Renal cortex interstitium (tissue), 15 donors: ENCODE measurements at places on chromosomes 5 and 9.
A peak's percentile ranks its signal among the peaks of the same experiment; 100 is the strongest.

DNA sequence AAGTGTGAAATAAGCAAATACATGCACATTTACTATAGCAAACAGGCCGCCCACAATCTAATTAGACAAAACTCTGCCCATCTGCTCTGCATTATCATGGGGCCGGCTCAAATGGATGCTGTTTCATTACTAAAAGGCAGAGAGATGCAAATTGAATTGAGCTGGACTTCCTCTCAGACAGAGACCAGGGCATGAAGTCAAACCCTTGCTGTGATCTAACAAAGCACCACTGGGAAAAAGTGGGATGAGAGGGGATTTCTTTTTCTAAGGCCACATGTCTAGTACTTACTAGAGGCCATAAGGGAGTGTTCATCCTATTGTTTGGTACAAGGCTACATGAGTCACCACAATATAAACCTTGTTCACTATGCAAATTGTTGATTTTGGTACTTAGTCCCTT is 614.7 kb downstream of the ISL1 start:
- no peak for DNase-seq

DNA sequence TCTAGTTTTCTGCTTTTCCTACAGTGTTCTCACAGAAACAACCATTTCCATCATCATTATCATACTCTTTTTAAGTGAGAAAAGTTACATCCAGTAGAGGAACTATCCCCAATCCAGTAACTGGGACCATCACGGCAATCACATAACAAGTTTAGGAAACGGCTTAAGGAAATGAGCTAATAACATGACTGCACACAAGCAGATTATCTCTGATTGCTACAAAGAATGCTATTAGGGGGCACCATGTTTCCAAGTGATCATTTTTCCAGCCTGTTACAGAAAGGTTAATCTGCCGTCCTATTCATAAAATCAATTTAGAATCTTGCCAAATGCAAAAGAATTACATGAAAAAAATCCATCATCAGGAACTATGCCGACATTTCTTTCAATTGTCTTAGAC is 94.6 kb downstream of the EFNA5 start:
- DNase-seq, result no peak

- no peak for DNase-seq
These were observed 94.1 kb upstream of the ADAMTS2 start for GRCh38 chr5:179439181-179439985.

GRCh38 chr9:79610019-79610631 is 38.4 kb downstream of the TLE4 start:
- peak; percentile 48 for DNase-seq

DNA sequence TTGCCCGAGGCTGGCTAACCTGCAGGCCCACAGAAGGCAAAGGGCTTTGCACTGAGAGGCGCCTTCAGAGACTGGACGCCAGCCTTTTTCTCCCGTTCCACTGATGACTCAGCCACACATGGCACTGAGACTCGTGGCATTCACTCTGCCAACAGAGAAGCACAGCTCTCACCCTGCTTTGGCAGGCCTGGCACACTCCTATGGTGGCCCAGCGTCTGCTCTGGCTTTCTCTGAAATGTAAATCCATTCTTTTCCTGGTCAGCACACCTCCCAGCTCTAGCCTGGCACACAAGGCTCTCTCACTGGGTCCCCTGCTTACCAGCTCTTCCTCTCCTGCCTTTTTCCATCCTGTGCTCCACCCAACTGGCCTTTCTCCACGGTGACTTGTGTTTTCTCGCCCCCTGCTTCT is 5.9 kb upstream of the MELK start:
- no peak for DNase-seq

DNA sequence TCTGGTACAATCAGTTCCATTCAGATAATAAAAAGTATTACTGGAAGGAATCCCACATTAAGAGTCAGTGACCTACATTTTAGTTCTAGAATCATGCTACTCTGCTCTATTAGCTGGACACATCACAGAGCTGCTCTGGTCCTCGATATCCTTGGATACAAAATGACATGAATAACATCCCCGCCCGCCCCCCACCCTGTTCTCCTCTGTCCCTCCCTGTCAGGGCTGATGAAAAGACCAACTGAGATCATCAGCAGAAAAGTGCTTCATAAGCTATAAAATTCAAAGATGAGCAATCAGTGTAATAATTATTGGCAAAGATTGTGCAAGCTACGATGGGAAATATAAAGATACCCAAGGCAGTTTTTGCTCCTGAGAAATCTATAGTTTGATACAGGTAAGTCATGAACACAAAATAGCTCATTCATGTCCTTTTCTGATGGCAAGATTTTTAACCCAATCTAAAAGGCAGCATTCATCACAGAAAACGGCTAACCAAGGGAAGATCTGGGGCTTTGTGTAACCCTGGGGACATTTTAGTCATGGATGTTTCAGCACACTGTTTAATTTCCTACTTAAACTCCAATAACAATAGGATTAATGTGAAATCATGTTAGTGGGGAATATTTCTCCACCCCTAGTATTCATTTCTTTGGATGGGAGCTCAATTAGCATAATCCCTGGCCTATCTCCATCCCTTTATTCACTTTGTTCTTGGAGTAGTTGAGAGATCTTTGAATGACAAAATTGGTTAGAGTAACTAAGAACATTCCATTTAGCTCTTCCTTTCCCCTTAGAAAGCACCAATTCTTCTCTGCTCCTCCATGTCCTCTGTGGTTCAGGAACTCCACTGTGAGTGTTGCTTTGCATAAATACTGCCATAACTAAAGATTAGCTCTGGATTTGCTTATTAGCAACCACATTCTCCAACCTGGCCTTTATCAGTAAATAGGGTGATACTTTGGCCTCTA is 459.4 kb upstream of the GRIA1 start:
- no peak for DNase-seq

DNA sequence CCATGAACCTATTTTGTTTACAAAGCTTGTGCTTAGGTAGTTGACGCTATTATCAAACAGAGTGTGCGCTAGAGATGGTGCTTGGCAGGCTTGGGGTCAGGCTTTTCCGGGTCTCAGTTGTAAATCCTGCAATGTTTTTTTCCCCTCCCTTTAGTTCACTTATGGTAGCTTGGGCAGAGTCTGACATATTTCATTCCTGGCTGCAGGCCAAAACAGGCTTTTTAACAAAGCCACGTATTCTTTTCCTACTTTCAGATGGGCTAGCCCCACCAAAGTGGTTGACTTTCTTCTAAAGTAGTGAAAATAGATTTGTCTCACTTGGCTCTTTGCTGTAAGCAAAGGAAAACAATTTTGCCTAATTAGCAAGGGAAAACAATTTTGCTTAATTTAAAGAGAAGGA is 58.0 kb upstream of the FBN2 start:
- peak; percentile 28 for DNase-seq

DNA sequence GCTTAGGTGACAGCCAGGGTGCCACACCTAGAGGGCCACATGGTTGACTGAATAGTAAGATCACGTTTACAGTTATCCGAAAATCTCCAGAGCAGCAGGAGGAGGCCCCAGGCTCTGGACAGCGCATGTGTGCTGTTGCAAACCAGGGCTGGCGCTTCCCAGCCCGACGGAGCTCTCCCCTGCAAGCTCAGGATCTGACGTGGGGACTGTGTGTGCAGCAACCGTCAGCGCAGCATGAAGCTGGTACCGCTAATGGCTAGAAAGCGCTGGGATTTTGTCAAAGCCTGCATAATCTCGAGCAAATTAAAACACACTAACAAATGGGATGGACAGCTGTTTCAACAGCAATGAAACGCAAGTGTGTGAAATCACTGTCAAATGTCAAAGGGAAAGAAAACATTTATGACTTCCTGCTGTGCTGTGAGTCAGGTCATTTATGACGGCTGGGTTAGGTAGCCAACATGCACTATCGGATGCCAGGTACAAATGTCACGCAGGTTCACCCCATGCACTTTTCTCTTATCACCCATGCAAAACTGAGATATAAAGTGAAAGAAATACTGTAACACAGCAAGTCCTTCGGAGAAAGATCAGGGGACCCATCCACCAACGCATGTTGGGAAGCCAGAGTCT is 7.5 kb downstream of the SURF4 start:
- DNase-seq, result no peak

DNA sequence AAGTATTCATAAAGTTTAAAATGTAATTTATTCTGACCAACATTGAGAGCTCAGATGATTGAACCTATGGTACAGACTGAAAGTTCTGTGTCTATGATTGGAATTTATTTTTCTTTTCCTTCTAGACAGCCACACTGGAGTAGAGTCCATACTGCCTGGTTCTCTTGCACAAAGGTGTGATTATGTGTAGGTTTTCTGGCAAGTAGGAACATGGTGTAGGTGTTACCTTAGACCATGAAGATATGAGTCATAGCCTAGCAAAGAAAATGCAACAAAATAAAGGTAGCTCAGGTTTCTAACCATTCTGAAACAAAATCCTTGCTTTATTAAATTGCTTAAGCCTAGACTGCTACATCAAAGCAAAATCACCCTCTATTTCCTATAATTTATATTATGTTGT is 143.4 kb downstream of the CDH12 start:
- no peak for DNase-seq

- no peak for DNase-seq
These were observed 84.1 kb upstream of the DMRT1 start for GRCh38 chr9:757246-757881.

DNA sequence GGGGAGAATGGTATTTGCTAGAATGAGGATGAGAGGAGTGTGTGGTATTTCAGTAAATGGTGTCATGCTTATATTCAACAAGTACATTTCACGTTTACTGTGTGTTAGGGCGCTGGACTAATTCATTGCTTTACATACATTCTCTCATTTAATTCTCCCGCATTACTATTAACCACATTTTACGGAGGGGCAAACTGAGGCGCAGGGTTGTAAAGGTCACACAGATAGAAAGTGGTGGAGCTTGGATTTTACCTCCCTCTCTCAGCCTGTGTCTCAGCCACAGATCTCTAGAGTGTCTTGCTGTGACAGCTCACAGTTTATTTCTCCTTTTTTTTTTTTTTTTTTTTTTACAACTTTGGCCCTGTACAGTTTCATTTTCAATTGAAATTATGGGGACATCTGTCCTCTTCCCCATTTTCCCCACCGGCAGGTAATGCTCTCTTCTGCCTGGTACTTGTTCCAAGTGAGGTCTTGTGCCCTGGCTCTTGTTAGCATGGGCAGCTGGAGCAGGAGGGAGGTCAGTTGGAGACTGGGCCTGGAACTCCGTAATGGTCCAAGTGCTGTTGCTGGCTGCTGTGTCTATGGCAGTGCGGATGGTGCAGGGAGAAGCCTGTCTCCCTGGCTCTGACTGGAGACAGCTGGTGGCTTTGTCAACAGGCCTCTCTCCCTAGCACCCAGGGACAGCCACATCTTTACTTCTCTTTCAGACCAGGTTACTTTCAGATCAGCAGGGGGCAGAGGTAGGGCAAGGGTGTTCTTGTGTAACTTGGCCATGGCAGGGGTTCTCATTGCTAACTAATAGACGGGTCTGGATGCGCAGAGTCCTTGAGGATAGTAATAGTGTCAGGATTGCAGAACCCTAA is 20.5 kb upstream of the NDST1 start:
- no peak for DNase-seq

DNA sequence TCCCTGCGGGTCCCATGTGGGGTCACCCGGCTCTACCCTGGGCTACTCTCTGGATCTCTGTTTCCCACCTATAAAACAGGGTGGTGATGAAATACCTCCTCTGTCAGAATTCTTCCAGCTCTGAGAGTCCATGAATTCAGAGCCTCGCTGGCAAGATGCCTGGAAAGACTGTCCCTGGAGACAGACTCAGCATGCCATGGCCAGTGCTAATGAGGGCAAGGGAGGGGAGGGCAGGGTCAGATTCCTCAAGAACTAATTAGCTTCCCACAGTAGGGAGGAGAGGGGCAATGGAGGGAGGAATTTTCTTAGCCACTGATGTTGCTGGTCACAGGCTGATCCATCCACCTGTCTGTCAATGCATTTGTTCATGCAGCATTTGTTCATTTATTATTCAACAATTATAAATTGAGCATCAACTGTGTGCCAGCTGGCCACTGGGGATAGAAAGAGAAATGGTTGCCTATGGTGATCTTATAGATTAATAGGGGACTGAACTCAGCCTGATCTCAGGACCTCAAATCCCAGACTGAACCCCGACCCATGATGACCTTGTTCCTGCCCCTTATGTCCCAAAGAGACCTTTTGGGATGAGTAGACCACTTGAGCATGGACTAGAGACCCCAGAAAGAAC is 4.7 kb downstream of the SYNPO start:
- DNase-seq, result no peak

DNA sequence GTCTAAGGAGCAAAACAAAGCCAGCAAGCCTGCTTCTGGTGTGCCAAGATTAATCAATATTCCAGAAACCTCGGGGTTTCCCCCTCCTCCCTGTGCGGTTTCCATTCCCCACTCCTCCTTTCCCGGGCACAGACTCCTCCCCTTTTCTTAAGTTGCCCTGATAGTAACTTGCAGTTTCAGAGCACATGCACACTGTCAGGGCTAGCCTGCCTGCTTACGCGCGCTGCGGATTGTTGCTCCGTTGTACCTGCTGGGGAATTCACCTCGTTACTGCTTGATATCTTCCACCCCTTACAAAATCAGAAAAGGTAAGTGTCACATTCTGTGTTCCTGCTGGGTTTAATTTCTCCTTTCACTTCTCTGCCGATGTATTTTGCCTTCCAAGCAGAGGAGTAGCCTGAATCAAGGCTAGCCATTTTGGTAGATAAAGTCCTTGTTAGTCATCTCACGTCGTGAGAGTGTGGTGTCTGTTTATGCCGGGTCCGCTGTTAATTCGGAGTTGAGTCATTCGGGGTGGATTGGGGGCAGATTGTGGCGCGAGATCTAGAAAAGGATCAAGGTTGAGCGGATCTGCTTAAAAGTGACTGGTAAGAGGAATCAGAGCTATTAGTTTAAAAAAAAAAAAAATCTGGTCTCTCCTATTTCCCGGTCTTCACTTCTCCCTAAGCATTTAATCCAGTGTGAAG is at the start of gene SLC1A3:
SLC1A3 (plus strand) TSS at position 179 of the 686 bp plus-strand sequence. CDS start 1,818 bp downstream, outside the sequence.
- DNase-seq, result peak; percentile 22

GRCh38 chr5:114416254-114416653 is 54.4 kb downstream of the KCNN2 start:
- no peak for DNase-seq

GRCh38 chr5:157961896-157962590 is 103.1 kb upstream of the CLINT1 start:
- no peak for DNase-seq

GRCh38 chr5:64149268-64149667 is 16.4 kb upstream of the RNF180 start:
- no peak for DNase-seq

GRCh38 chr5:72015103-72015548 is 92.1 kb upstream of the MAP1B start:
- DNase-seq, result no peak

- DNase-seq, result no peak
These were observed 4.4 kb upstream of the NDUFB6 start for GRCh38 chr9:32577316-32577715.
